ENCODE measurements at places on chromosomes 3 and 15.

GRCh38 chr3:98259707-98260106 is 4.3 kb upstream of the OR5H6 start:
- no peak for DNase-seq

GRCh38 chr15:80803580-80804525 is 24.7 kb downstream of the CEMIP start:
- no peak for DNase-seq

DNA sequence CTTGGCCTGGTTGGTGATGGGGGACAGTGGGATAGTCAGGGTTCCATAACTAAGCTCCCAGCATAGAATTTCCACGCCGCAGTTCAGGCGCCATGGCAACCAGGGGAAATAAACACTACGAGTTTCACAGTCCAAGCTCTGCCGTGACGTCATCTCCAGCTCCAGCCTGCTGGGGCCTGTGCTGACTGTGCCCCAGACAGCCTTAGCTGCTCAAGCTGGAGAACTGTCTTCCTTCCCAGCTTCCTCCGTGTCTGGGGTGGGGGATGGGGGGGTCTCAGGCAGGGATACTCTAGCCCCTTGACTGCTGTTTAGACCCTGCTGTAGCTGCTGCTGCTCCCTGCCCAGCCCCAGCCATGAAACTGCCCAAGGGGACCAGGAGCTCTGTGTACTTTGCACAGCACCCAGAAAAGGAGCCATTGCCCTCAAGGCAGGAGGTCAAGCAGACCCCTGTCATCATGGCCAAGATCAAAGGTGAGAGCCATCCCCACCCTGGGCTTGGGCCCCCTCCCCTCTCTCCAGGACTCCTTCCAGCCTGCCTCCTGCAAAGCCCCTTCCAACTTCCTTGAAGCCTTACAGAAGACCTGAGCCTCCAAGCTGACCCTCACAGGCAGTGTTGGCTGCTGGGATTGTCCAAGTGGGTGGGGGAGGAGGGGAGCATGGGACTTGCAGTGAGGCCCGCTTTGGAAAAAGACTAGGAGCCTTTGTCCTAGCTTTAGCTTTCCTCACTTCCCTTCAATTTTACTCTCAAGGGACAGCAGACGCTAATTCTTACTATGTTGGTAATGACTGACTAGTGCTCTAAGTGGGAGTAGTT is 11.4 kb upstream of the CSPG4 start:
- peak; percentile 78 for DNase-seq

GRCh38 chr15:68794863-68795262 is 25.8 kb downstream of the ANP32A start:
- DNase-seq: no peak

DNA sequence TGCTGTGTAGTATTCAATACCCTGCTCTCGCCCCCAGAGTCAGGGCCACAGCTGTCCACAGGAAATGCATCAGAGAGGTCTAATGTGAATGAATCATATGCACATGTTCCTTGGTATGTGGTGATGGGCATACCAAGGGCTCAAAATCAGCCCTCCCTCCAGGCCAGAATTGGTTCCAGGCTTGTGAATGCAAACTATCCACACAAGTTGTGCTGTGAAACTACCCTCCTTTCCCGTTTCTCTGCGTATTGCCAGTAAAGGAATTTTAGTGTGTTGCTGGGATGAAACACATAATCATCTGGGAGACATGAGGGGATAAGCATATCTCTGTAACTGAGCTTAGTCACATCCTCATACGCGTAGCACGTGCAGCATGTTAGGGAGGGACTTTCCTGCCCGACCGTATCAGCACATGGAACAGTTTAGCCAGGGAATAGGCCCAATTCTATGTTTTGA is 9.2 kb upstream of the MME start:
- peak; percentile 98 for DNase-seq

- no peak for DNase-seq
Observed at GRCh38 chr15:47384776-47385175, 332.5 kb upstream of the SEMA6D start.

GRCh38 chr3:143973259-143974021 is 1.8 kb downstream of the DIPK2A start:
- DNase-seq: peak; percentile 63

DNA sequence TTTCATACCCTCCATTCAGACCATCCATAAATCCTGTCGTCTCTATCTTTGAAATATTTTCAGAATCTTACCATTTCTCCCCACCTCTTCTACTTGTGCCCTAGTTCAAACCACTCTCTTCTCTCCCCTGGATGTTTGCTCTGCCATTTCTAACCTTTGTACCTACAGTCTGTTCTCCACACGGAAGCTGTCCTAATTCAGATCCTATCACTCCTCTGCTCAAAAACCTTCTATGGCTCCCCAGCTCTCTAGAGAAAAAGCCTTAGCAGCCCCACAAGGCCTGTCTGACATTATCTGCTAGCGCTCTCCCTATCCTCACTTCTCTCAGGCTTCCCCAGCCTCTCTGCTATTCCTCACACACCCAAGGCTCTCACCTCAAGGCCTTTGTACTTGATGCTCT is 4.5 kb upstream of the SEMA5B start:
- DNase-seq: no peak

DNA sequence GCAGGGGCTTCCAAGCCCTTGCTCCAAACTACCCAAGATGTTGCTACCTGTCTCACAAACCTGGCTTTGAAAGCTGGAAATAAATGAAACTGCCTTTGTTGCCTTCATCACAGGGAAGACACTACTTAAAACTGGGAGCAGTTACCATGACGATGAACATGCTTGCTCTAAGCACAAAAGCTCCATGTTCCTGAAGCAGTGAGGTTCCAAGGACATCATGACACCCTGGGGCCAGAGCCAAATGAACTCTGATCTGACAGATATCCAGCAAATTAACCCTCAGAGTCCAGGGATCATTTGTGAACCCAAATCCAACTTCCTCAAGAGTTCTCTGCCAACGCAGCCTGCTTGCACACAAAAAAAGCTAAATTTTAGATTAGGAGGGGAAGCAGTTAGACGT is 10.7 kb downstream of the TRAIP start:
- DNase-seq: no peak

- DNase-seq: no peak
Observed at GRCh38 chr15:69926721-69927120, 171.0 kb downstream of the TLE3 start.

- DNase-seq: no peak
Observed at GRCh38 chr15:68335251-68335650, 57.7 kb downstream of the FEM1B start.

DNA sequence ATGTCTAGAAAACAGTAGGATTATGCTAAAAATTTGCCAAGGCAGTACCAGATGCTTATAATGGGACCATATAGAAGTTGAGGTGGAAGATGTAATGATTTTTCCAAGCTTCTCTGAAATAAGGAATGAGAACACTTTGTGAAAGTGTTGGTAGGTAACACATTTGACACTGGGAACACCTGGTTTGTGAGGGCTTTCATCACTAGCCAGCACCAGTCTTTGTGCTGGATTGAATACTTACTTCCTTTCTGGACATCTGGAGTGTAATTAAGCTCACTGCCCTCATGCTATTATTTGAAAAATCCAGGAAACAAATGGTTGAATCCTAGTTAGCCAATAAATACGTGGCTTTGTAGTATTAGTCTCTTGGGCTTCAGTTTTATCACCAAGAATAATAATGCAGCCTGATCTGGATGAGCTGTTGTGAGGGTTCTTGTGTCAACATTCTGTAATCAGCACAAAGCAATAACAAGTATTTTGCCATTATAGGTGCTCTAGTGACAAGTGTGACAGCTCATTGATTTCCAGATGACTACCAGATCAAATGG is 12.9 kb downstream of the CCDC80 start:
- DNase-seq: no peak

DNA sequence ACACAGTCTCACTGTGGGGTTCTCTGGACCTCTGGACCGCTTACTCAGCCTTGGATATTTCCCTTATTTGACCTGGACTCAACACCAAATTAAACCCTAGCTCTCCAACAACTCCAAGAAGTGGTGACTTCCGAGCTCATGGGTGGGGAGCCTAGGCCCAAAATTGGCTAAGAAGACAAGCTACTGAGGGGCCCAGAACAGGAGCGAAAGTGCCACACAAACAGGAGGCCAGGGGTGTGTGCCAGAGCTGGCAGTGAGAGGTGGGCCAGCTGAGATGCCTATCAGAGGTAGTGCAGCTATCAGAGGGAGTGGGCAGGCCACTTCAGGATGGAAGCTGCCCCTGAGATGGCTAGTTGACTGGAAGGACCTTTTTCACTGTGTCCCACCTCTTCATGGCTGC is 151.1 kb upstream of the PRR20G start:
- no peak for DNase-seq

- DNase-seq: peak; percentile 46
Observed at GRCh38 chr15:57320631-57321220, 55.6 kb upstream of the CGNL1 start.

- no peak for DNase-seq
Observed at GRCh38 chr15:28937271-28937670, 51.5 kb downstream of the APBA2 start.

GRCh38 chr3:135143474-135143873 is 348.4 kb downstream of the EPHB1 start:
- DNase-seq: no peak

DNA sequence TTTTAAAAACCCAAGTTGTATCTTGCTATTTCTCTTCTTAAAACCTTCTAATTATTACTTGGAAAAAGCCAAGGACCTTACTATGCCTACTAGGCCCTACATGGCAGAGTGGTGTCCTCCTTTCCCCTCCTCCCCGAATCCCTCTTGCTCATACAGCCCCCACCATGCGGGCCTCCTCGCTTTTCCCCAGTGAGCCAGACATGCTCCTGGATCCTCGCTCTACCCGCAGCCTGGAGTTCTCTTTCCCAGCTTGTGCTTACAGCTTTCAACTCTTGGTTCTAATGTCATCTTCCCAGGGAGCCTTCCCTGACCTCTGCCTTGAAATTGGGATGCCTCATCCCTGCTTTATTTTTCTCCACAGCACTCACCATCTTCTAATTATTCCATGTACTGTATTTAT is 111.8 kb upstream of the TLE3 start:
- DNase-seq: no peak

DNA sequence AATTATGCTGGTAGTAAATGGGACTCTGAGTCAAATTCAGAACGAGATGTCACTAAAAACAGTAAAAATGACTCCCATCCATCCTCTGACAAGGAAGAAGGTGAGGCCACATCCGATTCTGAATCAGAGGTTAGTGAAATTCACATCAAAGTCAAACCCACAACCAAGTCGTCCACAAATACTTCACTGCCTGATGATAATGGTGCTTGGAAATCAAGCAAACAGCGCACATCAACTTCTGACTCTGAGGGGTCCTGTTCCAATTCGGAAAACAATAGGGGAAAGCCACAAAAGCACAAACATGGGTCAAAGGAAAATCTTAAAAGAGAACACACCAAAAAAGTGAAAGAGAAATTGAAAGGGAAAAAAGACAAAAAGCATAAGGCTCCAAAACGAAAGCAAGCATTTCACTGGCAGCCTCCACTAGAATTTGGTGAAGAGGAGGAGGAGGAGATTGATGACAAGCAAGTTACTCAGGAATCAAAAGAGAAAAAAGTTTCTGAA is 15.1 kb upstream of the ZBTB47 start:
- DNase-seq: no peak

- DNase-seq: no peak
Observed at GRCh38 chr15:101641894-101642293, 10.3 kb downstream of the TM2D3 start.
